Neuronal stem cell (in vitro differentiated cells): ENCODE measurements at places on chromosomes 2 and 18.

- H3K36me3 ChIP-seq: no peaks in the 10 kb centered on the region
- H3K27ac ChIP-seq: no peak overlapping the region
- H3K4me3 ChIP-seq: no peak overlapping the region
- no peak for DNase-seq
Measured at GRCh38 chr2:42421157-42421485, 60.1 kb upstream of the COX7A2L start.

GRCh38 chr2:172455121-172455515 lies 27.7 kb downstream of the ITGA6 start:
- H3K27ac ChIP-seq: no peak overlapping the region
- no peak overlapping the region for H3K4me3 ChIP-seq
- no peaks in the 10 kb centered on the region for H3K36me3 ChIP-seq

DNA sequence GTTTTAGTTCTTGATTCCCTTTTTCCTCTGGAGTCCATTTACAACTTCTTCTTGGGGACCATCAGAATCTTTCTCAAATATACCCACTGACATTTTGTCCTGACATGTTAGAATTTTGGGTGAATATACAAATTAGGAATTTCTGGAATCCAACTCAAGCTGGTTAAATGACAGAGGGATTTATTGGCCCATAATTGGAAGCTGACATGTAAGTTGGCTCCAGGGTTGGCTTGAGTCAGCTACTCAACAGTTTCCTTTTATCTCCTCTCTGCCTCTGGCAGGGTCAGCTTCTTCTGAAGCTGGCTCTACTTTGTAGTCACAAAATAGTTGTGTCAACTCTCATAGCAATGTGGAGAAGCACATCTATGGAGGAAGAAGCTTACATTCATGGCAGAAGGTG lies 36.6 kb upstream of the PPP1R1C start:
- H3K4me3 ChIP-seq: no peak overlapping the region
- no peak overlapping the region for H3K27ac ChIP-seq
- no peaks in the 10 kb centered on the region for H3K27me3 ChIP-seq

- DNase-seq: no peak
- H3K27ac ChIP-seq: no peak overlapping the region
- no peaks in the 10 kb centered on the region for H3K36me3 ChIP-seq
- H3K27me3 ChIP-seq: no peaks in the 10 kb centered on the region
- peaks cover 35% of the 10 kb centered on the region for H3K4me1 ChIP-seq
Measured at GRCh38 chr2:127096718-127097470, 10.1 kb downstream of the BIN1 start.

- no peak for DNase-seq
- H3K27ac ChIP-seq: no peak overlapping the region
- H3K36me3 ChIP-seq: no peaks in the 10 kb centered on the region
- no peaks in the 10 kb centered on the region for H3K27me3 ChIP-seq
- no peaks in the 10 kb centered on the region for H3K4me1 ChIP-seq
- no peak overlapping the region for H3K4me3 ChIP-seq
Measured at GRCh38 chr2:145411493-145411892, 891.6 kb upstream of the ZEB2 start.
